ENCODE measurements at places on chromosomes 12 and 14.

- peak; percentile 65 for DNase-seq
These were observed 733 bp upstream of the P3H3 start for GRCh38 chr12:6827437-6827911.

DNA sequence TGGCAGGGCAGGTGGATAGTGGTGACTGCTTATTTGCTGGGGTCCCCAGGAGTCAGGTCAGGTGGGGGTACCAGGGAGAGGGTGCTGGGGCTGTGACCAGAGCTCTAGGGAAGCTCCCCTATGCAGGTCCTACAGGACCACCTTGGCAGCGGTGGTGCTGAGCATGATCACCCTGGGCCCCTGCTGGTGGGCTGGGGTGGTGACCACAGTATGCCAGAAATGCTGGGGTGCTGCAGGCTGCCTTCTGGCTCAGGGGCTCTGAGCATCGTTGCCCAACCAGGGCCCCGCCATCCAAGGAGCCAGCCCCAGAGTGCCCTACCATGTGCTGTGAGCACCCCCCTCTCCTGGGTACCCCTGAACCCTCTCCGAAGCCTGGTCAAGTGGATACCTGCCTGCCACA, 17.5 kb upstream of the NUDT14 start:
- no peak for DNase-seq

- DNase-seq: no peak
These were observed 99.5 kb downstream of the PRIMA1 start for GRCh38 chr14:93688820-93689219.

DNA sequence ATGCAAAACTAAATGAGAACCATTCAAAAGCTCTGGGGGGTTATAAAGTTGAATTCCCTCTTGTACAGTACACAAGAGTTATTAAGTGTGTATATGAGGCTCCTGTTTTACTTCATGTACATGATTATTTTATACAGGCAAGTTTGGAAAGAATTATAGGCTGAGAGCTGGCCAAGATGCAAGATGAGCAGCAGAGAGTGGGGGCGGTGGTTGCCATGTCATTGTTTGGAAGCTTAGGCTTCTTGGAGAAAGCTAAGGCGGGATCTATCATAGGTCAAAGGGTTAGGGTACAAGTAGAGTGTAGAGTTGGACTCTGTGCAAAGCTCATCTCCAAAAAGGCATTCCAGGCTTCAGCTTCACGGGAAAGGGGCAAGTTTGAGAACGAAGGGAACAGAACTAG, 297.1 kb upstream of the TBX3 start:
- DNase-seq: no peak

GRCh38 chr12:118344829-118345228, 27.9 kb downstream of the TAOK3 start:
- no peak for DNase-seq

GRCh38 chr12:105078712-105079570, 5.3 kb downstream of the ALDH1L2 start:
- DNase-seq: no peak

GRCh38 chr12:106780010-106780631, 5.6 kb downstream of the RIC8B start:
- DNase-seq: no peak

- DNase-seq: no peak
These were observed 39.9 kb downstream of the PPP4R3A start for GRCh38 chr14:91470216-91470615.

- no peak for DNase-seq
These were observed 48.2 kb upstream of the MANSC4 start for GRCh38 chr12:27828196-27828595.

- no peak for DNase-seq
These were observed 312.0 kb downstream of the KCNC2 start for GRCh38 chr12:74897425-74898211.

DNA sequence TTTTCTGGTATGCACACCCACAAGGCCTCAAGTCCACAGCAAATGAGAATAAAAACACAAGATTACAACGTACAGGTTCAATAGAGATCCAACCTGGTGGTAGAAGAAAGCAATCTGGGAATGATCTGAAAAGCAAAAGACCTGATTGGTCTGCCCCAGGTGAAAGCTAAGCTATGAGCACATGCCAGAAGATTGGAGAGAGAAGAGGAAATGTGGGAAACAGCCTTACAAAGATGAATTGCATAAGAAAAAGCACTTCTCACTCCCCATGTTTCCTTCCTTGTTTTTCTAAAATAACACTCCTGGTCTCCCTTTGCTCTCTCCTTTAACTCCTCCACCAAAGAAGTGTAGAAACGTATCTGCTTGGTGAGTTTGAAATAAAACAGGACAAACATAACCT, 77.3 kb upstream of the ANO6 start:
- no peak for DNase-seq

- DNase-seq: no peak
These were observed 19.5 kb downstream of the DCN start for GRCh38 chr12:91163116-91163515.

GRCh38 chr14:33578461-33579216, 372.2 kb downstream of the EGLN3 start:
- DNase-seq: no peak

DNA sequence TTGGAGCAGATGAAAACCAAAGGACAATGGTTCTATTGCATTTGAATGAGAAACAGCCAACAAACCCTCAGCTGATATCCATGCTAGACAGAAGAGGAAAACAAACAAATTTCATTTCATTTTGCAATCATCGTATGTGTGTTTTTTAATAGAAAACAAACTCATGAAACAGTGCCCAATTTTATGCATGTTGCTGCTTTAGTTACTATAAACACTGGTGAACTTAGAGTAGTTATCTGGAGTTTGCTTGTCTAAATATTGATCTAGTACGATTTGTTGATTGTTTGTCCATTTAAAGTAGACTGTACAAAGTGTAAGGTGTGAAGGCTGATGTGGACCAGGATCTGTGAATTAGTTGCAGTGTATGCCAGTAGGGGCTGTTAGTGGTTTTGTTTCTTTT, 166.6 kb downstream of the KITLG start:
- no peak for DNase-seq

DNA sequence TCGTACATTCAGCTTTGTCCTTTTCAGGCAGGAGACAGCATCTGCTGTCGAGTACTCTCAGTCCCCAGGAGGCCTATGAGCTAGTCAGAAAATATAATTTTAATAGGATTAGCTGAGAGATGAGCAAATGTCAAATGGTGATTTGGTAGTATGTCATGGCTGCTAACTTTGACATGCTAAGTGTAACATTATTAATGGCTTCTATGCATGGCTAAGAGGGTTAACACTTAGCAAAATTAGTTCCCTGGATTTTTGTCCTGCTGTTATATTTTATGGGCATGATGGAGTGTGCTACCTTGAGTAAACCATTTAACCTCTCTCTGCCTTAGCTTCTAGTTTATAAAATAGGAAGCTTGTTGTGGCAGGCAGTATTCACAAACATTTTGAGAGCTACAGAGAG, 2.9 kb upstream of the PCNX1 start:
- no peak for DNase-seq

DNA sequence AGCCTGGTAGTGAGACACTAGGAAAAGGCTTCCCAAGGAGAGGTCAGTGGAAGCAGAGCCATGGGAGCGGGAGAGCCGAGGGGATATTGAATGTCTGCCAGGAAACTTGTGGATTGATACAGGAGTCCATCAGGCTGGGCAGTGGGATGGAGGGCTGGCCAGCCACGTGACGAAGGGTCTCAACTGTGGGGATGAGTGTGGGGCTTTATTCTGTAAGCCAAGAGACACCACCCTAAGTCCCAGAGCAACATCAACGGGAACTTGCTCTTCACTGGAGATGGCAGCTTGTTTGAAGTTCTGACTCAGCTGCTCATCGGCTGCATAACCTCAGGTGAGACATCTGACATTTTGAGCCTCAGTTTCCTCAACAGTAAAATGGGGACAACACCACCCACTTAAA, 197.8 kb downstream of the VRK1 start:
- DNase-seq: no peak

GRCh38 chr12:31557707-31558106, 33.2 kb downstream of the DENND5B start:
- DNase-seq: no peak

DNA sequence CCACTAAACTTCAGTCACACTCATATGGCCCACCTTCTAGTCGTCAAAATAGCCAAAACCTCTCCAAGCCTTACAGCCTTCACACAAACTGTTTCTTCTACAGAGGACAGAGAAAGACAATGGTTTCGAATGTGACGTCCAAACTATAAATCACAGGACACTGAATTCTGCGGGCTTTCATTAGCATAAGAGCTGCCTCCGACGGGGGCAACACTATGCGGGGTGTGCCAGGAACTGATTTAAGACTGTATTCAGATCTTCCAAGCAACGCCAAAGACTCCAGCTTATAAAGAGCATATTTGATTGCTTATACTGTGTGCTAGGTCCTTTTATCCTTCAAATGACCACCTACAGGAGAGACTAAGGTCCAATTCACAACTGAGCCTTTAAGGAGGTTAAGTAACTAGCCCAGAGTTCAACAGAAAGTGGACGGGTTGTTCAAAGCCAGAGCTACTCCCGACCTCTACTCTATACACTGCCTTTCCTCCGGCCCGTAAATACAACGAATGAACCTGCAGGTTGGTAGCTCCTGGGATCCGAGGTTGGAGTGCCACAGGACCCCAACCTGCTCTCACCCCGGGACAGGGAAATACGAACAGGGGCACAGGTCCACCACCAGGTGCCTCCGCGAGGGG, 575 bp downstream of the L2HGDH start:
- no peak for DNase-seq

- peak; percentile 43 for DNase-seq
These were observed 13.2 kb upstream of the SERPINA3 start for GRCh38 chr14:94598816-94599655.

- no peak for DNase-seq
These were observed 83.4 kb downstream of the GTF2A1 start for GRCh38 chr14:81137316-81137715.

- no peak for DNase-seq
These were observed 6.7 kb upstream of the STON2 start for GRCh38 chr14:81406863-81407262.

DNA sequence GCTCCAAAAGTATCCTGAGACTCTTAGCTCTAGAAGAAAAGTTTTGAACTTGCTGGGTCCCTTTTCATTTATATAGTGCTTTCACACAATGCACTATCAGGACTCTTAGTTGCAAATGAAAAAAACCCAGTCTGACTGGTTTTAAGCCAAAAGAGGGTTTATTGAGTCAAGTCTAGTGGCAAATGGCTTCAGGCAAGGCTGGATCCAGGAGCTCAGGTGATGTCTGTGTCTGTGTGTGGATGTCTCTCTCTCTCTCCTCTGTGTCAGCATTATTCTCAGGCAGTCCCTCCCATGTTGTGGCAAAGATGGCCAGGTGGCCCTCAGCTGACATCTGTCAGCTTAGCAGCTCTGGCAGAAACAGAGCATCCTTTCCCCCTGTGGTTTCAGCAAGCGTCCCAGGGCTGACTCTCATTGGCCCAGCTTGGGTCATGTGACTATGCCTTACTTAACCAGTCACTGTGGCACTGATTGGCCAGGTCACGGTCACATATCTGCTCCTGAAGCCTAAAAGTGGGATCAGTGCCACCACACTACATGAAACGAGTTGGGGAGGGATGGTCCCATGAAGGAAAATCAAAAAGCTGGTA, 6.2 kb downstream of the TMEM120B start:
- no peak for DNase-seq

Measured in omental fat pad (tissue), 4 donors.